ENCODE measurements at places on chromosomes 2 and 18.

- no peak for DNase-seq
These were observed 18.8 kb downstream of the TMEM127 start for GRCh38 chr2:96247009-96247408.

DNA sequence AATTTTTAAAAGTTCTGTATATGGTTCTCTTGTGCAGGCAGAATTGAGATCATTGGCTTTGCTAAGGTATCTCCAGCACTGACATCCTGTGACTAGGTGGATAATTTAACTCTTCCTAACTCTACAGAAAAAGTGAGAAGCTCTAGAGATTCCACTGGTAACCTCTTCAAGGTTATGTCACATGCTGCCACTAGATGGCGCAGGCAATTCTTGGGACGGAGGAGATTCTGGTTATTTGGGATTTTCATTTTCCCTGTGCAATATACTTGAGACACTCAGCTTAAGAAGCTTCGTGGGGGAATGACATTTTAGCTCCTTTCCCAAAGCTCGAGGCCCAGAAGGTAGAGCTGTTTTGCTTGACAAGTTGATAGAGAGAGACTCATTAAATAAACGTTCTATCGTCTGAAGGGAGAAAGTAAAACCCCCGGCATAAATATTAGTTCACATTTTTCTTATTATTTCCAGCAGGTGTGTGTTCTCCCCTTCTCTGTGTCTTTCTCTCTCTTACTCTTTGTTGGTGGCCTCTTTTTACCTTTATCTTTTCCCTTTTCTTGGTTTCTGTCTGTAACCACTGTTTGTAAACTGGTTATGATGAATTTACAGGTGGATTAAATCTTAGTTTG, 26.6 kb upstream of the LANCL1 start:
- DNase-seq, result peak; percentile 30

DNA sequence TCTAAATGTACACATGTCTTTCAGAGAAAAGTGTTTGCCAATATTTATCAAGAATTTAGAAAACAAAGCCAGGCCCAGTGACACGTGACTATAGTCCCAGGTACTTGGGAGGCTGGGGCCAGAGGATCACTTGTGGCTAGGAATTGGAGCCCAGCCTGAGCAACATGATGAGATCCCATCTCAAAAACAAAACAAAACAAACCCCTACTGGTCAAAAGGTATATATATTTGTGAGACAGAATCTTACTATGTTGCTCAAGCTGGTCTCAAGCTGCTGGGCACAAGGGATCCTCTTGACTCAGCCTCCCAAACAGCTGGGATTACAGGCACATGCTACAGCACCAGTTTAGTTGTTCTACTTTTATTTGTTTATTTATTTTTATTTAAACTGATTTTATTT, 79.2 kb downstream of the ZDBF2 start:
- no peak for DNase-seq

GRCh38 chr18:56217406-56217805, 421.0 kb downstream of the TXNL1 start:
- DNase-seq, result no peak

DNA sequence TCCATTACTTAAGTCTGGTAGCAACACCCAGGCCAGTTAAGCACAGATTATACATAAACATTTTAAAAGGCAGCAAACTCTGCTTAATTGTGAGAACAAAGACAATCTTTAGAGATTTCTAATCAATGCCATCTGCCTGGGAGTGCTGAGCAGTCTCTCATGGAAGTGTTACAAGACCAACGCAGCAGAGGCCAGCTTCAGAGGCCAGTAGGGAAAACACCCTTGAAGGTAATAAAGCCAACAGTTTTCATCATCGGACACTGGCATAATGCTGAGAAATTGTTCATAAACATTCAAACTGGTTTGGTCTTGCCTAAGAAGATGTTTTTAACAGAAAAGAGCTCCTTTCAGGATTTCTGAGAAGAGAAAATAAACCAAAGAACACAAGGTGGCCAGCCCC, 35.0 kb downstream of the EPB41L3 start:
- DNase-seq, result no peak

DNA sequence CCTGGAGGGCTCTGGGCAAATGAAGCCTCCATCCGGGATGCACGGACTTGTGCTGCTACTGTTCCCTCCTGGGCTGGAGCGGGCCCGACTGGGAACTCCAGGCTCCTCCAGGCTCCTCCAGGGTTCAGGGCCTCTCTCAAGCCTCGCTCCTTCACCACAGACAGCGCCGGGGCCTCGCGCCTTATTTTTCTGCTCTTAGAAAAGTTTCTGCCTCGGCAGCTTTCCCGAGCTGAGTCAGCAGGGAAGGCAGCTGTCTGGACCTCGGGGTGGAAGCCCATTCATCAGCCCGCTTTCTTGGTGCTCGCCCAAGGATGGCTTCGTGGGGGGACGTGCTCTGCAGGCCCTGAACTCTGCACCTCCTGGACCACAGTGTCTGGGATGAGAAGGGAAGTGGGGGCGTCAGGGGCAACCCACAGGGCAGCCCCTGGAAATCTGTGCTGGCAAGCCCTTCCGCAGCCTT, 12.9 kb upstream of the TEX51 start:
- DNase-seq, result no peak

GRCh38 chr18:27769152-27769551, 407.8 kb downstream of the CDH2 start:
- no peak for DNase-seq

DNA sequence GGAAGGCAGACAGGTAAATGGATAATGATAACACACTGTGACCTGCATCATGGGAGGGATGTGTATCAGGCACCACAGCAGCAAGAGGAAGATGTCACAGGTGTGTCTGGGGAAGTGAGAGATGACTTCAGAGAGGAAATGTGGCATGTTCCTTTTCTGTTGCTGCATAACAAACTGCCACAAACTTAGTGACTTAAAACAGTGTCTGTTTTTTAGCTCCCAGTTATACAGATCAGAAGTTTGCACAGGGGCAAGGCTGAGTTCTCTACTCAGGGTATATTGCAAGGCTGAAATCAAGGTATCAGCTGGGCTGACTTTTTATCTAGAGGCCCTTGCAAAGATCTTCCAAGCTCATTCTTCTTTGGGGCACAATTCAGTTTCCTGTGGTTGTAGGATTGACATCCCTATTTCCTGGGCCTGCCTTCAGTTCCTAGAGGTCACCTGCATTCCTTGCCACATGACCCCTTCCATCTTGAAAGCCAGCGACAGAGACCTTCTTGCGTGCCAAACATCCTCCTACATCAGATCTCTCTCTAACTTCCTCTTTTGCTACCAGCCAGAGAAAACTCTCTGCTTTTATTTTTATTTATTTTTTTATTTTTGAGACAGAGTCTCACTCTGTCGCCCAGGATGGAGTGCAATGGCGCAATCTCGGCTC, 2.1 kb upstream of the MAP3K2 start:
- no peak for DNase-seq

DNA sequence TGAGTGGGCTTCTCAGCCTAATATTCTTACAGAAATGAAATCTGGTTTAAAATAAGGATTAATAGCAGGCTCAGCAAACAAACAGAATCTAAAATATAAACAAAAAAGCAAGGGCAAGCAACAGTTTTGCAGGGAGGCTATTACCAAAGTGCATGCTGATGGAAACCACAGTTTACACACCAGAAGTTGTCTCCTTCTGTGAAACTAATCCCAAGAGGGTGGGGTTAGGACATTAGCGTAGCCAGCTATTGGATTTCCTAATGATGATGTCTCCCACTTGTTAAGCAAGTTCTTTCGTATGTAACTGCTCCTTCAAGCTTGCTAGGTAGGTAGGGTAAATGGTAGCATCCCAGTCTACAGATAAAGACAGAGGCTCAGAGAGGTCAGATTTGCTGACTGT, 65.0 kb upstream of the TSPYL6 start:
- no peak for DNase-seq

DNA sequence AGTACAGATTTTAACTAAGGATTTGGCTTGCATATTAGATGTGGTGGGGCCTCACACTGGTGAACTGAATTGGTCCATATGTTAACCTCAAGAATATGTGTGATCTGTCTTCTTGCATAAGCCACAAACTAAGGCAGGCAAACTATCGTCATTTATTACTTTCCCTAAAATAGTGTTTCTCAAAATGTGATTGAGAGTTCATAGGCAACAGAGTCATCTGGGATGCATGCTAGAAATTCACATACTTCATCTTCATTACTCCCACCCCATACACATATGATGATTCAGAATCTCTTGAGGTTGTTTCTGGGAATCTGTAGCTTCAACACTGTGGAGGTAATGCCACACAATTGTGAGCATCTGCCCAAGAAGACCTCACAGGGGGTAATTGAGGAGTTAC, 822.8 kb upstream of the CDH2 start:
- no peak for DNase-seq

- no peak for DNase-seq
These were observed 41.9 kb downstream of the HDHD2 start for GRCh38 chr18:47108373-47108772.

- DNase-seq, result no peak
These were observed 94.2 kb upstream of the SP3 start for GRCh38 chr2:174059178-174059883.

GRCh38 chr2:222424729-222425671, 657 bp downstream of the SGPP2 start:
- peak; percentile 34 for DNase-seq

DNA sequence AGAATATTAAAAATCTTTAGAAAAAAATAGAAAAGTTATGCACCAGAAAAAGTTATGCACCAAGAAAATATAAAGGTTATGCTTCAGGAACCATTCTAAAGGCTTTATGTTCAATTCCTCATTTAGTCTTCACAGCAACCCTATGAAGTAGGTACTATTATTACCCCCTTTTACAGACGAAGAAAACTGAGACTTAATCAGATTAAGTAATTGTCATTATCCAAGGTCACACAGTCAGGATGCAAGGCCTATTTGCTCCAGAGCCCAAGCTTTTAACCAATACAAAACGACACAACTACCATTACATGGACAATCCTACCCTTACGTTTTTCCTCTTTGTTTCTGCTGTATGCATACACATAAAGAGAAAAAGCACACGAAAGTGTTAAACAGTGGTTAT, 5.0 kb downstream of the INO80D start:
- no peak for DNase-seq

GRCh38 chr2:186437719-186438118, 48.3 kb upstream of the ZC3H15 start:
- DNase-seq, result no peak

- no peak for DNase-seq
These were observed 36.6 kb downstream of the CYP26B1 start for GRCh38 chr2:72111061-72111460.

GRCh38 chr2:233100192-233100998, 40.3 kb downstream of the INPP5D start:
- peak; percentile 58 for DNase-seq

DNA sequence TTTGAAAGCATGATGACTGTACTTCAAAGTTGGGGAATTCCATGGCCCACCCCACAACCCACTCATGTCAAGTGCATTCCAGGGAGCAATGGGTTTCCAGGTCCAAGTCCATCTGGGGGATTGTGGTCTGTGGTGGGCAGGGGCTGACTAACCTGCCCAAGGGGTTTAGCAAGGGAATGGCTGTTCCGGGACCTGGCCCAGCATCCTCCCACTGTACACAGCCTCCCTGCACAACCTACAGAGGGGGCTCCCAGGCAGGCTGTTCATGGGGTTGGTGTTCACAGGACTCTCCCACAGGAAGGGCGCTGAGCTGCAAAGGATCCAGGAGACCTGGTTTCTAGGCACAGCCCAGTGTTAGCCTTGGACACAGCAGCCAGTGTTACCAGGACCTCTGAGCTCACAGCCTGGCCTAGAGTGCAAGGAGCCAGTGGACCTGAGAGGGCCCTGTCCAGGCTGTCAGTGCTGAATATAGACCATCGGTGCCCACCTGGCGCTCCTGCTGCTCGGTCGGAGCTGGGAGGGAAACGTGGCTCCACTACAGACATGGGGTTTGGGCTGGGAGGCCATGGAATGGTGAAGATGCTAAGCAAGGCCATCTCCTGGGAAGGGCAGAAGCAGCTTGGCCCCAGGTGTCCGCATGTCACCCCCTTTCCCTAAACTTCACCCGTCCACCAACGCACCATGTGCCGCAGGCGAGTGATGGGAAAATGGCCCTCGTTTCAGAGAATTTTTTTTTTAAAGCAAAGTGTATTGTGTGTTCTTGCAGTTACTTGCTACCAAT, 317.2 kb downstream of the GBX2 start:
- DNase-seq, result no peak

DNA sequence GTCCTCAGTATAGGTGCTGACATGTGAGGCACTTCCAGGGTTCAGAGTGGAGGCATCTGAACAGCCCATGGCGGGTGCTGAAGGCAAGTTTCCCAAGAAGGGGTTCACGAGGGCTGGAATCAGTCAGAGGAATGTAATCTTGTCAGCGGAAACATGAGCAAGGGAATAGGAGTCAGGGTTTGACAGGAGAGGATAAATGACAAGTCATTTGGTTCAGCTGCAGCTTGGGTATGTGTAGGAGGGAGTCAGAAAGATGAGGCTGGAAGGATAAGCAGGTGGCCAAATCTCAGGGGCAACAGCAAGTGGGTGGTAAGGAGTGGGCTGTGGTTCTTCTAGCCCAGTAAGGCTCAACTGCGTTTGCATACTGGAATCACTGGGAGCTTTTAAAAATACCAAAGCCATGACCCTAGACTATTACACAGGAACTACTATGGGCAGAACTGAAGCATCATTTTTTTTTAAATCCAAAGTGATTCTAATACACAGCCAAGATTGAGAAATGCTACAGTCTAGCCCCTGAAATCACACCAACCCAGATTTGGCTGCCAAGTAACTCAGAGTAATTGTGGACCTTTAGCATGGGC, 41.8 kb upstream of the NAB1 start:
- DNase-seq, result no peak

GRCh38 chr18:51051105-51051712, 21.2 kb downstream of the SMAD4 start:
- DNase-seq, result no peak

- DNase-seq, result no peak
These were observed 15.6 kb downstream of the SUCLG1 start for GRCh38 chr2:84443477-84443876.

GRCh38 chr2:227653419-227653818, 13.2 kb upstream of the SCYGR5 start:
- no peak for DNase-seq

DNA sequence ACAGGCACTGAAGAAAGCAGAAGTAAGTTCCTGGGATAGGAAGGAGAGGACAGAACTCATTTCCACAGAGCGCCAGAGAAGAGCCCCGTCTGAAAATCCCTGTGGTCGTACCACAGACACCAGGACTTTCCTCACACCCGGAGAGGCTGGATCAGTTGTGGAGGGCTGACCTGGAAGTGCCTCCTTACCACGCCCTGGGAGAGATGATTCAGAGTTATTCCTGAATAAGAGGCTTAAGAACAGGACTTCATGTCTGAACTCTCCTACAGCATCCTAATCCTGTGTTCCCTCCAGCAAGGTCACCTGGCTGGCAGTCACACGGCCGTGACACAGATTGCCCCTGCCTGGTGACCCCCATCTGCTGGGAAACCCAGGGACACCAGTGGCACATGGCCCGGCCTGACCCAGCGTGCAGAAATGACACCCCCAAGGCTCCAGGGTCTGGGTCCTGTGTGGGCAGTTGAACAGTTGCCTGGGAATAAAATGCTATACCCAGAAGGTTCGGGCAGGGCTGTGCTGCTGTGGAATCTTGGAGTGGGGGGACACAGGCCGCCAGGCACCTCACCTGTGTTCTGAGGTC, 105.9 kb downstream of the PXDN start:
- no peak for DNase-seq

GRCh38 chr2:83764447-83765005, 694.6 kb downstream of the SUCLG1 start:
- DNase-seq, result no peak
